ENCODE measurements at places on chromosomes 12 and 14. TPM values are rescaled to one million over a fixed set of nuclear protein-coding genes. Genes with fewer than 3 reads are reported as not detected.

Gene GON7
- 15.7 TPM for total RNA-seq

GRCh38 chr12:113833422-113833821 lies 132.7 kb downstream of the RBM19 start:
- H3K27me3 ChIP-seq: no peaks in the 10 kb centered on the region
- H3K4me1 ChIP-seq: no peaks in the 10 kb centered on the region
- no peak overlapping the region for H3K27ac ChIP-seq
- H3K4me3 ChIP-seq: no peak overlapping the region

DNA sequence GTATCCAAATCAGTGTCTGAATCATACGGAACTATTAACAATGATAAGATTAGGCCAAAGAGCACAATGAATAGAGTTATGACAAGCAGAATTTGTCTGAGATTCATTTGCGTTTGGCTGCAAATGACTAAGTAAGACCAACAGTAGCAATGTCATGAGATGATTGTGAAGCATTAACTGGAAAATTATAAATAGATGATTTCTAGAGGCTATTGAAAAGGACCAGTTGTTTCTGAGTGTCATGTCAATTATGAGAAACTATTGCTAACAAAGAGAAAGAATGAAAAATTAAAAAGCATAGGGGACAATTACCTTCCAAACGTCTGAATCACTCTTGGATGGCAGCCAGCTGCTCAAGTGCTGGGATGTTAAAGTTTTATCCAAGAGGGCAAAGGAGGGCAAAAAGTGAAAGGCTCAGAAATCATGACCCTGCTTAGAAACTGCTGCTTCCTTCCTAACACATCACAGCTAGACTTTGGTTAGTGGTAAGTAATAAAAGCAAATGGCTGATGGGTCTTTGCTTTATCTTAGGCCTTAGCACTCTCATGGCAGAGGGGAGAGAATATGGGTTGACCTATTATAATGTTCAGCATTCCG lies 89.0 kb downstream of the AKAP6 start:
- H3K27ac ChIP-seq: no peak overlapping the region
- H3K36me3 ChIP-seq: no peaks in the 10 kb centered on the region
- no peaks in the 10 kb centered on the region for H3K4me1 ChIP-seq

Gene CD9
- total RNA-seq: 3.3 TPM

GRCh38 chr12:20985399-20985798 lies 145.6 kb upstream of the SLCO1B1 start:
- H3K27ac ChIP-seq: no peak overlapping the region
- no peak for DNase-seq
- no peaks in the 10 kb centered on the region for H3K27me3 ChIP-seq
- H3K4me1 ChIP-seq: no peaks in the 10 kb centered on the region

Gene FOXN4
- total RNA-seq: not detected

Gene WSCD2
- not detected for total RNA-seq

- H3K4me1 ChIP-seq: no peaks in the 10 kb centered on the region
- no peak overlapping the region for H3K4me3 ChIP-seq
- H3K27me3 ChIP-seq: no peaks in the 10 kb centered on the region
- no peak overlapping the region for H3K27ac ChIP-seq
- H3K36me3 ChIP-seq: no peaks in the 10 kb centered on the region
These were observed 31.2 kb upstream of the KLC1 start for GRCh38 chr14:103597623-103598377.

Gene DHRS2
- total RNA-seq: 0.57 TPM

GRCh38 chr14:103545915-103546651 lies 16.4 kb downstream of the BAG5 start:
- H3K4me1 ChIP-seq: no peaks in the 10 kb centered on the region
- no peak for DNase-seq
- H3K27me3 ChIP-seq: no peaks in the 10 kb centered on the region

Gene SYNJ2BP
- total RNA-seq: 10.8 TPM

- peak overlapping the region; percentile 9 for H3K27ac ChIP-seq
- no peak for DNase-seq
- H3K4me1 ChIP-seq: peaks cover 47% of the 10 kb centered on the region
- no peaks in the 10 kb centered on the region for H3K27me3 ChIP-seq
- no peak overlapping the region for H3K4me3 ChIP-seq
These were observed 18.1 kb upstream of the TIGAR start for GRCh38 chr12:4302881-4303280.

- H3K36me3 ChIP-seq: peaks cover 30% of the 10 kb centered on the region
- DNase-seq: peak; percentile 90
- peaks cover 65% of the 10 kb centered on the region for H3K4me1 ChIP-seq
- H3K27ac ChIP-seq: peak overlapping the region; percentile 99
These were observed 706 bp downstream of the CRACR2A start for GRCh38 chr12:3752096-3752709.

- H3K36me3 ChIP-seq: no peaks in the 10 kb centered on the region
- DNase-seq: no peak
- H3K4me3 ChIP-seq: no peak overlapping the region
- H3K4me1 ChIP-seq: peaks cover 3% of the 10 kb centered on the region
- H3K27me3 ChIP-seq: peaks cover 3% of the 10 kb centered on the region
These were observed 52.5 kb downstream of the BEGAIN start for GRCh38 chr14:100534528-100535286.

GRCh38 chr12:81542065-81543010 lies 216.8 kb downstream of the PPFIA2 start:
- H3K27me3 ChIP-seq: no peaks in the 10 kb centered on the region
- H3K27ac ChIP-seq: no peak overlapping the region
- H3K4me3 ChIP-seq: no peak overlapping the region
- no peaks in the 10 kb centered on the region for H3K36me3 ChIP-seq
- no peak for DNase-seq

Gene NEDD1
- total RNA-seq: 31.9 TPM

Gene AMN
- total RNA-seq: 1.0 TPM

Gene RPS6KL1
- total RNA-seq: 10.0 TPM

DNA sequence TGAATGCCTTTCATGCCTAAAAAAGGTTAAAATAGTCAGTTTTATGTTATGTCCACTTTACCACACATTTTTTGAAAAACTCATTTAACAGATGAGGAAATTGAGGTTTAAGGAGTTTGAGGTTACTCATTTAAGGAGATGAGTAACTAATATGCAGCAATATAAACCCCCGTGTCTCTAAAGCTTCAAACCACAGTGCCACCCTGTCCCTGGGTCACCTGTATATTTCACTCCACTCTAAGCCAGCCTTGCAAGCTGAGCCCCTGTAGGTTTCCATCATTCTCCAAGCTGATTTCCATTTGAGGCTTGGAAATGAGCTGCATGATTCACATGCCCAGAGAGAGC lies 64.4 kb downstream of the NUAK1 start:
- H3K4me1 ChIP-seq: no peaks in the 10 kb centered on the region
- DNase-seq: no peak
- H3K27ac ChIP-seq: no peak overlapping the region
- peaks cover 10% of the 10 kb centered on the region for H3K27me3 ChIP-seq
- no peaks in the 10 kb centered on the region for H3K36me3 ChIP-seq
- peak overlapping the region; percentile 36 for H3K4me3 ChIP-seq

- peaks cover 3% of the 10 kb centered on the region for H3K36me3 ChIP-seq
- H3K4me1 ChIP-seq: peaks cover 6% of the 10 kb centered on the region
- no peaks in the 10 kb centered on the region for H3K27me3 ChIP-seq
- no peak overlapping the region for H3K4me3 ChIP-seq
- no peak for DNase-seq
These were observed 7.1 kb upstream of the EP400 start for GRCh38 chr12:131942671-131943070.

GRCh38 chr12:133046698-133047097 lies 9.4 kb downstream of the ZNF84 start:
- DNase-seq: no peak
- no peaks in the 10 kb centered on the region for H3K27me3 ChIP-seq
- no peak overlapping the region for H3K27ac ChIP-seq
- H3K36me3 ChIP-seq: peaks cover 88% of the 10 kb centered on the region
- peaks cover 2% of the 10 kb centered on the region for H3K4me1 ChIP-seq

- H3K4me3 ChIP-seq: no peak overlapping the region
- no peak overlapping the region for H3K27ac ChIP-seq
- H3K4me1 ChIP-seq: no peaks in the 10 kb centered on the region
- DNase-seq: no peak
- no peaks in the 10 kb centered on the region for H3K36me3 ChIP-seq
These were observed 32.4 kb upstream of the PLEK2 start for GRCh38 chr14:67444395-67444794.

DNA sequence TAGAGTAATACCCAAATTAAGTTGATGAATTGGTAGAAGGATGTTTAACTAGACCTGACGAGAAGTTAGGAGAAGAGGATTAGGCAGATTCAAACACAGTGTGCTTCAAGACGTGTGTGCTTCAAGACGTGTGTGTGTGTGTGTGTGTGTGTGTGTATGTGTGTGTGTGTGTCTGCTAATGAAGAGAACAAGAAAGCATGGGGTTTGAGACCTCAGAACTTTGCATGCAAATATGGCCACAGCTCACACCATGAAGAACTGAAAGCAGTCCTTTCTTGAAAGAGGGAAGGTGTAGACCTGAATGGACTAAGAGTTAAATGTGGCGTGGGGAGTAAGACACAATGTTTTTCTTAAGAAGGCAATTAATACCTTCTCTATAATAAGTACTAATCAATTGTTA lies 32.5 kb upstream of the SSPN start:
- no peak overlapping the region for H3K4me3 ChIP-seq
- DNase-seq: no peak

DNA sequence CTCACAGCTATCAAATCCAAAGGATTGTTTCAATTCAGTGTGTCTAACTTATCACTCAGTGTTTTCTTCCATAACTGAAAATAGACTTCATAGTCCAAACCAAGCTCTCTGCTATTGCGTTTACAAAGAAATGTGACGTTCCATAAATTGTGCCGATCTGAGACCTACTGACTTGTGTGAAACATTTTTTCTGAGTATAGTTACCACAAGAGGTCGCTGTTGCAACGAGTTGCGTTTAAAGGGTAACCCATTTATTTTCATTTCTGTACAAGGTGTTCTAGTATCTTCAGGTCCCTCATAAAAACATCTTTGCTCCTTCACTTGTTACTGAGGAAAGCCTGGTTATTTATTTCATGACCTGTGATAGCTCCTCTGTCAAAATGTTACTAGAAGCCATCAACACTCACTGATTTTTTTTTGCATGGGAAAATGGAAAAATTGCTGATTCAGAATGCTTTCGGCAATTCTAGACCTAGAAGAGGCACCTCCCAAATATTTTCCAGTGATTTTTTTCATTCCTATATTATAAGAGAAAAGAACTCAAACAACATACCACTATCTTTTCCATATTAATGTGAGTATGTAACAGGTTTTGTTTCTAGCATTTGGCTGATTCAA lies 60.9 kb upstream of the OR4E1 start:
- H3K4me1 ChIP-seq: peaks cover 12% of the 10 kb centered on the region
- no peak overlapping the region for H3K27ac ChIP-seq
- no peaks in the 10 kb centered on the region for H3K36me3 ChIP-seq
- H3K4me3 ChIP-seq: no peak overlapping the region

GRCh38 chr12:58046271-58046670 lies 104.9 kb downstream of the ATP23 start:
- peaks cover 4% of the 10 kb centered on the region for H3K36me3 ChIP-seq
- peaks cover 8% of the 10 kb centered on the region for H3K27me3 ChIP-seq
- H3K4me1 ChIP-seq: no peaks in the 10 kb centered on the region
- H3K27ac ChIP-seq: no peak overlapping the region
- H3K4me3 ChIP-seq: no peak overlapping the region
- DNase-seq: no peak

Gene POLE2
- total RNA-seq: 30.5 TPM

GRCh38 chr14:92551044-92551841 lies 37.7 kb downstream of the RIN3 start:
- DNase-seq: peak; percentile 80
- H3K4me1 ChIP-seq: peaks cover 80% of the 10 kb centered on the region
- no peaks in the 10 kb centered on the region for H3K27me3 ChIP-seq

Gene WIF1
- total RNA-seq: not detected

DNA sequence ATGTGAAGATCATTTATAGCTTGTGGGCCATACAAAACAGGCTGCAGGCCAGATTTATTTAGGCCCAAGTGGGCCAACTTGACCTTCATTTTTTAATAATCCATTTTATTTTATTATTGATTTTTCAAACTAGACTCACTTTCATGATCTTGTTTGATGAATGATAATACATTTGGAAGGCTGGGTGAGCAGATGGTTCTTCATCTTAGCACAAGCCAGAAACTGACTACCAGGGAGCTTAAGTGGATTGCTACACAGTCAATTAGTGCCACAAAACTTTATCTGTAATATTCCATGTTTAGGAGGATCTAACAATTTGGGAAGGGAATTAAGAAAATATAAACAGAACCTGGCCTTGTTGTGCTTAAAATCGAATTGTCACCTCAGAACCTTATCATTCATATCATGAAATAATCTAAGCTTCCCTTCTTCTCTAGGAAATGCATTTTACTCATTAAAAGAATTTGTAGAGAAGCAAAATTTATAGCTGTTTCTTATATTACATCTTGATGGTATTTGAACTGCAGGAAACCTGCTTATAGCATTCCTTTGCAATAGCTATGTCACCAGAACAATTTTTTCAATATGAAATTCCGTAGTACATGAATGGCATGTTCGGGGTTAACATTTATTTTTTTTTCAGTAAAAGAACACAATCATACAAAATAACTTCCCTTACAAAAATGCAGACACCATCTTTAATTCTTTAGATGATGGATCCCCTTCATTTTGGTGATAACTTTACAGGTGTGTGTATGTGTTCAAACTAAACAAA lies 62.0 kb upstream of the CSRP2 start:
- no peaks in the 10 kb centered on the region for H3K36me3 ChIP-seq
- no peak for DNase-seq
- no peak overlapping the region for H3K27ac ChIP-seq

Gene KLRD1
- total RNA-seq: 197 TPM

DNA sequence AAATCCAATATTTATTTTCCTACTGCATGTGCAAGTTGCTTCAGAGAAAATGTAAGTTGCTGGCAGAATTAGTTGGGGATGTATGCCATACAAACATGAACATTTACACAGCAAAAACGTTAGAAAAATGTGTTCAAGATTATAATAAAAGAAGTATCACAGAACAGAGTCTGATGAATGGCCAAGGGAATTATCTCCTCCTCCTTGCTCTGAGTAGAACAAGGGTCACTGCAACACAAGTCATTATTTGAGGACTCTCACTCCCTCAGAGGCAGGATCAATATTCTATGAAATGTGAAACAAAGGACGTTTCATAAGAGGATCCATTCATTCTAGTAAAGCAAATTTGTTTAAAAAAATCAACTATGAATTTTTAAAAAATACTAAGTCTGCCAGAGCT lies 177.8 kb downstream of the PRKD1 start:
- no peak overlapping the region for H3K4me3 ChIP-seq
- no peak for DNase-seq
- no peaks in the 10 kb centered on the region for H3K27me3 ChIP-seq
- H3K27ac ChIP-seq: no peak overlapping the region
- no peaks in the 10 kb centered on the region for H3K4me1 ChIP-seq
- peaks cover 3% of the 10 kb centered on the region for H3K36me3 ChIP-seq

DNA sequence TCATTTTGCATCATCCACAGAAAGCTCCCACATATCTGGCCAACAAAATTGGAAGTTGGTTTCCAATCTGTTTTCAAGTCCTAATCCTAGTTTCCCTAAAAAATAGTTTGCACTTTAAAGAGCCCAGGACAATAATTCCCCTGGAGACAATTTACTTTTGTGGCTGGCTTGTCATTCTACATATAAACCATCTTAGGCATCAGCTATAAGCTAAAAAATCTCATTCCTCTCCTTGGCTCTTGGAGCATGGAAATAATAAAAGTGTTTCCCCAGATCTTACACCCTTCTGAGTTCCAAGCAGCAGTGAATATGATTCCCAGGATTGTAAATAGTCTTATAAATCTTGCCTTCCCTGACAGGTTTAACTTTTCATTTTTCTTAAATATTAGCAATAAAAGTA lies 89.1 kb upstream of the NUDT4 start:
- no peaks in the 10 kb centered on the region for H3K27me3 ChIP-seq
- DNase-seq: no peak
- H3K4me1 ChIP-seq: no peaks in the 10 kb centered on the region
- no peak overlapping the region for H3K27ac ChIP-seq
